ENCODE measurements at places on chromosomes 5 and 9.

DNA sequence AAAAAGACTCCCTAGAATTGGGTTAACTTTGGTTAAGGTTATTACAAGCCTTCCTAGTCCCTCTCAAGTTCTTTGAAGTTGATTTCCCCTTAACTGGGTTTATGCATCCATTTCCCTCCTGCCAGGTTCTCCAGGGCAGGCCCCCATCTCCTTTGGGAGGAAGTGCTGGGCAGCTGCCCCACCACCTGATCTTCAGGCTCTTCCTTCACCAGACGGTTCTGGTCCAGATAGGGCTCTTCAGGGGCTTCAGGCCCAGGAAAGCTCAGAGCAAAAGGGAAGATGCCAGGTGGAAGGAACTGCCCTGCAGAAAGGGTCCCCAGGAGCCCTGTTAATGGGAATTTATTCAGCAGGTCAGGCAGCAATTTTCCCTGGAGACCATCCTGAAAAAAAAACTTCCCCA lies 2.1 kb downstream of the SMIM32 start:
- no peak for DNase-seq

- DNase-seq = no peak
These were observed 23.5 kb upstream of the SNX2 start for GRCh38 chr5:122751293-122751782.

DNA sequence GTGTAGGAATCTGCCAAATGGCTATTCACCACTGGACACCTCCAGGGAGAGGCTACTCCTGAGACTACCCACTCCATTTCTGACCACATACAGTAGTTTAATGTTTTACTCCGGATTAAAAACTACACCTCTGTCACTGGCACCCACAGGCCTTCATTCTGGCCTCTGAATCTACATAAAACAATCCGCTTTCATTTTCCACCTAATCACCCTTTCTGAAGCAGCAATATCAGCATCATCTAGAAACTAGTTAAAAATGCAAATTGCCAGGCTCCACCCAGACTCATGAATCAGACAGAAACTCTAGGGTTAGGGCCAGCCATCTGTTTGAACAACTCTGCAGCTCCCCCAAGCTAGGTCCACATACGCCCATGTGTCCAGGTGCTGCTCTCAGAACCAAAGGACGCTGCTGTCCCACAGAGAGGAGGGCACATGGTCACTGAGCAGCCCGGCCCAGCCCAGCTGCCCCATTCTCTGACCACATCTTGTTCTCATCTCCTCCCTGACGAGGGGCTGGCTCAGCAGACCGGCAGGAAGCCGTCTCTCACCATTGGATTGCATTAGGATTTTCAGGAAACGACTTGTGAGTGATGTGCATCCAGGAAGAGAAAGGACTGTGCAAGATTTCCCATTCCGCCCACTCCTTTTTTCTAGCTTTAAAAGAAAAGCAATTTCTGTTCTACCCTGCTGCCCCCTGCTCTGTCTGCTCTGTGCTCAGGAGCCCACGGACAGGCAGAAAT lies 34.7 kb downstream of the ADAM19 start:
- DNase-seq = no peak

- DNase-seq = no peak
These were observed 23.9 kb upstream of the LPCAT1 start for GRCh38 chr5:1547655-1548054.

- no peak for DNase-seq
These were observed 101.7 kb downstream of the UBAP2 start for GRCh38 chr9:33946779-33947535.

- no peak for DNase-seq
These were observed 37.5 kb downstream of the MAMDC2 start for GRCh38 chr9:70081120-70081495.

- no peak for DNase-seq
These were observed 101.0 kb upstream of the GABRG2 start for GRCh38 chr5:161966564-161966963.

DNA sequence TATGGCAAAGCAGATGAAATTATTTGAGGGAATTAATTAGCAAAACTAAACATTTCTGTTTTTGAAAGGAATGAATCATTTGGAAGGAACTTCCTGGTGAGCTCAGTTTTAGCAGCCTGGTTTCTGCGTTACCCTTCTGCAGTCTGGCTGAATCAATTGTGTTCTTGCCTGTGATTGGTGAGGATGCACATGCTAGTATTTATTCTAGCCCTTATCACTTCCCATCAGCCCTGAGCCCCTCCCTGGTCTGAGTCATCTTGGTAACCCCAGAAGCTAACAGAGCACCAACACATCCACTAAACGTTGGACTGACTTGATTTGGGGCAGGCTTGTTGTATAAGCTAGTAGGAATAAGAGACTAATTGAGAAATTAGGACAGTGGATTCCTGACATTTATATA lies 6.6 kb downstream of the TJP2 start:
- DNase-seq = no peak

GRCh38 chr5:775961-776861 lies 8.3 kb downstream of the ZDHHC11B start:
- DNase-seq = no peak

DNA sequence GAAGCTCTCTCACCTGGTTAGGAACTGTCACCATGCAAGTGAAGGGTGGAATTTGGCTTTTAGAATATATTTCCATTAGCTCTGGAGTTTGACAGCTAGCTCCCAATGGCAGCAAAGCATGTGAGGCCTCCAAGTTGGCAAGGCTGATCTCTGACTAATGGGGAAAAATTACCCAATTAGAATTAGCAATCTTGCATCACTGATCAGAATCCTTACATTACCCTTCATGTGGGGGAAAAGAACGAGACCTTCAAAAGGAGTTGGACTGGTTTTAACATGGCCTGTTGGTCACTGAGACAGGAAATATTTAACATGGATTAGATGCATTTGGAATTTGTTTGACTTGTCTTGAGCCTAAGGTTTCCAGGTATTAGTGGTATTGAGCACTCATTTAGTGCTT lies 192.3 kb upstream of the GDNF start:
- DNase-seq = no peak

DNA sequence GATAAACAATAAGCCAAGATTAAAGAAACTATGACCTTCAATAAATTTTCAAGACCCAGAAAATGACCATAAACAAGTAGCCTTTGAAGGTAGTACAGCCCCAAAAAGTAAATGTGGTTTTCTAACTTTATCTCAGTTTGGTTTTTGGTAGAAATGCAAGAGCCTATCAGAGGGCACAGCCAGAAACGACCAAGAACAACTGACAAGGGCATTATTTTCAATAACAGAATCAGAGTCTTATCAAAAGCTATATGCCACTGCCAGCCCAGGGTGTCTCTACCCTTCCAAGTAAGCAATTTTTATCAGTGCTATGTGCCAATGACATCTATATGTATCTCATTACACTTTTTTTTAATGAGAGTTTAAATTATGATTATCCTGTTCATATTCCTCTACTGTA lies 11.8 kb upstream of the SPINK6 start:
- no peak for DNase-seq

- no peak for DNase-seq
These were observed 58.5 kb downstream of the SECISBP2 start for GRCh38 chr9:89376741-89377351.

- no peak for DNase-seq
These were observed 117.3 kb upstream of the NUDT12 start for GRCh38 chr5:103679873-103680272.

- no peak for DNase-seq
These were observed 63.3 kb downstream of the ARHGEF37 start for GRCh38 chr5:149644629-149645028.

DNA sequence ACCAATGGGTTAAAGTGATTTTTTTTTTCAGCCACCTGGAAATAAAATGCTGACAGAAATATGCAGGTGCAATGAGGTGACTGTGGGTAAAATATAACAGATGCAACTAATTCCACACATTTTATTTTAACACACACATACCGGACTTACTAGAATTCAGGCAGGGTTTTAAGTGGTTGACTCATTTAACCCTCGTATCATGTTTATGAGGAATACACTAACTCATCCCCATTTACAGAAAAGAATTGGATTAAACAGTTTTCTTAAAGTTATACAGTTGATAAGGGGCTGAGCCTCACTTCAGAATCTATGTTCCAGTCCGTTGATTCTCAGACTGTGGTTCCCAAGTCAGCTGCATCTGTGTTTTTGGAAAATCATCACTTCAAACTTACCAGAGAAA lies 207.5 kb downstream of the CHSY3 start:
- DNase-seq = no peak

DNA sequence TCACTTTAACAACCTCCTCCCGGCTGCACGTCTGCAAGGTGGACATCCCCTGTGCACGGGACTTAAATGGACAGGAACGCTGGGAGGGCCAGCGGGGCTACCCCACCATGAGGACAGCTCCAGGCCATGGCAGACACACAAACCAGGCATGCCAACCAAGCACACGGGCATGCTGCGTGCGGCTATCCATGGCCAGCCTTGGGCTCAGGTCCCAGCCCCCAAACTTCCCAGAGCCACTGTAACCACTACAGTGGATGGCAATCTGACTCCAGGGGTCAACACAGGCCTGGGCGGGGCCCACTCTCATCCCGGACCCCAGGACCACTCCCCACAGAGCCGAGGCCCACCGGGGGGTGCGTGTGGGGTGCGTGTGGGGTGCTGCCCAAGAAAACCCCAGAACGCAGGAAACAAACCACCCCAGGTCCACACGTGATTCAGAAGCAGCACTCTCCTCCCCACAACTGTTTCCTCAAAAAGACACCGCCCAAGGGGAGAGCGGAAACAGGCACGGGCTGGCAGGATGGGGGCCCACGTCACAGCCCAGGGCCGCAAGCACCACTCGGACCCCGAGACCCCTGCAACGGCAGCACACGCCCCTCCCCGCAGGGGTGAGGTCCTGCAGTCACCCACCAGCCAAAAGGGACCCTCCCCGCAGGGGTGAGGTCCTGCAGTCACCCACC lies 7.4 kb downstream of the SLC12A7 start:
- DNase-seq = no peak

GRCh38 chr9:115305543-115305942 lies 187.6 kb upstream of the TNC start:
- no peak for DNase-seq

DNA sequence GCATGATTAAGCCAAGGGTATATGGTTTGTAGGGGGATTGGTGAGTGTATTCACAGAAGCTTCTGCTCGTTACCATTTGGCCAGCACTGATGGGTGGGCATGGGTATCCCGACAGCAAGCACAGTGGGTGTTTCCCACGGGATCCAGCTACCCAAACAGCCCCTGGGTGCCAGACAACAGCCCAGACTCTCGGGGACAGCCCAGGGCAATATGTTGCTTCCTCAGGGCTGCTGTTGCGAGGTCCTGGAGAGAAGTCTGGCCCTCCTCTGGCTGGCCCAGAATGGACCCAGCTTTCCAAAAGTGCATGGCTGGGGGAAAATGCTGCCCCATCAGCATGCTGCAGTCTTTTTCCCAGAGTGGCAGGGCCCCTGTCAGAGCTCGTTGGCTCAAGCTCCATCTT lies 247.0 kb downstream of the IRX1 start:
- no peak for DNase-seq

DNA sequence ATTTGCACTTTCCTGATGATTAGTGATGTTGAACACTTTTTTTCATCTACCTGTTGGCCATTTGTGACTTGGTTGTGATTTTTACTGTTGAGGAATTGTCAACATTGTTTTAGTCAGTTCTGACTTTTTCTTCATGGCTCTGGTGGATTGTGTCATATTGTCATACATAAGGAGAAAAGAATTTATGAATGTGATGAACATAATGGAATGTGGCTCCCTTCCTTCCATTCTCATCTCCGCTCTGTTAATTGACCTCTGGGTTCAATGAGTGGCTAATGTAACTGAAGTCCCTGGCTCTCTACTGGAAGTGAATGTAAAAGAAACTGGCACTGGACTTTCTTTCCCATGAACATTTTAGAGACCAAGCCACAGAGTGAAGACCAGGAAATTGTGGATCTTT lies 49.2 kb downstream of the KIAA1958 start:
- DNase-seq = no peak

DNA sequence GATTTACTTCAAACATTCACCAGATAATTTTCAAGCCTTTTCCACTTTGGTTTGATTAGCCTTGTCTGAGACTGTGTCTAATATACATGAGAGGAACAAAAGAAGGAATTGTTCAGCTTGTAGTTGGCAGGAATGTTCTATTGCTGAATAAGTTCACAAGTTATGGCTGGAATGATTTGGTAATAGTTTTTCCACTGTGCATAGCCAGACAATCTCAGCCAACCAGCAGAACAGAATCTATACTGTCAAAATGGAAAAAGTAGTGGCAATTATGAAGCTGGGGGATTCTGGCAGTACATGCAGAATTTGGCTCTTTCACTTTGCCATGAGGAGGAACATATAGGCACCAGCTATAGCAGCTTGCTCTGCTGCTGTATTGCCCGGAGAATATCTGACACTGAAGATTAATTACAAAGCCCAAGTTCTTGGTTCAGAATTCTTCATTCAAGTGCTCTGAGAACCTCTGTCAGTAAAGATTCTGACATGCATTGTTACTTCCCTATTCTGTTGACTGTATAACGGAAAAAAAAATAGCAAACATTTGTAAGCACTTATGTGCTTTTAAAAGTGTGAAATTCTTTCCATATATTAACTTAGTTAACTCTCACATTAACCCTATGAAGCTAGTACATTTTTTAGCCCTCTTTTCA lies 150.6 kb downstream of the PRR16 start:
- no peak for DNase-seq

GRCh38 chr9:71549023-71549422 lies 219.3 kb downstream of the CEMIP2 start:
- DNase-seq = no peak

Measured in stimulated activated CD4-positive, alpha-beta T cell treated with anti-CD3 and anti-CD28 coated beads, TNF-alpha, amount 100 ng/mL, for 4 hours (primary cell).